Neural progenitor cell (in vitro differentiated cells): ENCODE measurements at places on chromosomes 11 and 22. TPM values are rescaled to one million over a fixed set of nuclear protein-coding genes. Genes with fewer than 3 reads are reported as not detected.

DNA sequence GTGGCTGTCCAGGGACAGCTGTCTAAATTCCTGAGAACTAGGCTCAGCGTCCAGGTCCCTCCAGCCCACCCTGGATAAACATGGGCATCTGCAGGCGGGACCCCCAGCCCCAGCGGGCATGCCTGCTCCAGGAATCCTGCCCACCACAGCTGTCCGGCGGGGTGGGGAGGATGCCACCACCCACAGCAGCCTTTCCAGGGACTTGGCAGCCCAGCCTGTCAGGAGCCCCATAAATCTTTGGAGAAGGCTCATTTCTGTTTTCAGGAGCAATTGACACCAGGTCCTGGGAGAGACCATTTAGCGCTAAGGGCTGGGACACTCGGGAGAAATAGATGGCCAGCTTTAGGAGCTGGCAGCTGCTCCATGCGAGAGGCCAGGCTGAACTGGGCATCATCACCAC is 358.9 kb downstream of the CADM1 start:
- no peak for DNase-seq

GRCh38 chr11:62370743-62371440 is 33.6 kb downstream of the ASRGL1 start:
- DNase-seq, result no peak

GRCh38 chr22:29456211-29456671 is 17.9 kb downstream of the RFPL1 start:
- DNase-seq, result peak; percentile 80

GRCh38 chr22:50523806-50524675 is 1.4 kb downstream of the SCO2 start:
- no peak for DNase-seq

GRCh38 chr11:8098879-8099278 is 17.9 kb downstream of the TUB start:
- no peak for DNase-seq

DNA sequence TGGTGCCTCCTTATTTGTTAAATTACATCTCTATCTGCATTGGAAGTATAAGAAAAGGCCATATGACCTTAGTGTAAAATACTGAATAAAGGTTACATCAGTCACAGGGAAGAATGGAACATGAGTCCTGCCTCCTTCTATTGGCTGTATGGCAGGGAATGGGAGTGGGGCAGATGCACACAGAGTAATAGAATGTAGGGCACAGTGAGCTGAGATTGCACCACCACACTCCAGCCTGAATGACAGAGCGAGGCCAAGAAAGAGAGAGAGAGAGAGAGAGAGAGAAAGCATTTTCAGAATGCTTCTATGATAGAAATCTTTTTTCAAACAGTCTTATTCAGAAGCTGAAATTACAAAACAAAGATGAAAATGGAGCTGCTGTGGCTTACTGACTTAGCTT is 58.8 kb downstream of the SLN start:
- no peak for DNase-seq

- no peak for DNase-seq
These were observed 19.1 kb downstream of the RFPL2 start for GRCh38 chr22:32185821-32186220.

DNA sequence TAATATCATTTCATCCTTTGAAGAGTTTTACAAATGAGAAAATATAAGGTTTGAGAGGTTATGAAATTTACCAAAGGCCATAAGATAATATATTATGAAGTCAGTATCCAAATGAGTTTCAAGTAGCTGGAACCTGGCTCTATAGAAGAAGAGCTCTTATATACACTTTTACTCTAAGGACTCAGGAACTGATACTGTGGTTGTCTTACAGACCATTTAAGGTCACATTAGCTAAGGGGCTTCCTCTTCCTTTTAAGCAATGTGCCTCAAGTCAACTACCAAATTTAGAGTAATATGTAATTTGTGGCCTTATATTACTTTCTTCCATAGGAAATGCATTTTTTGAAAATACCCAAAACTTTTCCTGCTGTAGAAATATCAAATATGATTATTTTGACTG is 369.3 kb downstream of the DLG2 start:
- DNase-seq, result no peak

GRCh38 chr22:17091851-17092250 is 7.1 kb downstream of the IL17RA start:
- no peak for DNase-seq

GRCh38 chr11:11141065-11141464 is 212.0 kb downstream of the CSNK2A3 start:
- DNase-seq, result no peak

DNA sequence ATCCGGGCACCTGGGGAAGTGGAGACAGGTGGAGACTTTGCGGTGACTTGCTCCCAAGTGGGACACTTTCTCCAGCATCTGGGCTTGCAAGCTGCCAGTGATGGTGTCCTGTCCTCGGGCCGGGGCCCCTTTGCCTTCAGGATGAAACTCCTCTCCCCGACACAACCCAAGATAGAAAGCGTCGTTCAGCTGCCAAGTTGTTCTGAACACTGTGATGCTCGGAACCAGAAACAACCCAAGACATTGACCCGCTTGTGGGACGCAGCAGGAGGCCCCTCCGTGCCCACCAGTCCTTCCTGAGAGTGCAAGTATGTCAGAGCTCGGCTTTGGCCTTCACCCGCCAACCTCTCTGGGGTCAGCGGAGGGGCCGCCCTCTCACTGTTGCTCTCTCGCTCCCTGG is 31.3 kb downstream of the LINC01488 start:
- no peak for DNase-seq

DNA sequence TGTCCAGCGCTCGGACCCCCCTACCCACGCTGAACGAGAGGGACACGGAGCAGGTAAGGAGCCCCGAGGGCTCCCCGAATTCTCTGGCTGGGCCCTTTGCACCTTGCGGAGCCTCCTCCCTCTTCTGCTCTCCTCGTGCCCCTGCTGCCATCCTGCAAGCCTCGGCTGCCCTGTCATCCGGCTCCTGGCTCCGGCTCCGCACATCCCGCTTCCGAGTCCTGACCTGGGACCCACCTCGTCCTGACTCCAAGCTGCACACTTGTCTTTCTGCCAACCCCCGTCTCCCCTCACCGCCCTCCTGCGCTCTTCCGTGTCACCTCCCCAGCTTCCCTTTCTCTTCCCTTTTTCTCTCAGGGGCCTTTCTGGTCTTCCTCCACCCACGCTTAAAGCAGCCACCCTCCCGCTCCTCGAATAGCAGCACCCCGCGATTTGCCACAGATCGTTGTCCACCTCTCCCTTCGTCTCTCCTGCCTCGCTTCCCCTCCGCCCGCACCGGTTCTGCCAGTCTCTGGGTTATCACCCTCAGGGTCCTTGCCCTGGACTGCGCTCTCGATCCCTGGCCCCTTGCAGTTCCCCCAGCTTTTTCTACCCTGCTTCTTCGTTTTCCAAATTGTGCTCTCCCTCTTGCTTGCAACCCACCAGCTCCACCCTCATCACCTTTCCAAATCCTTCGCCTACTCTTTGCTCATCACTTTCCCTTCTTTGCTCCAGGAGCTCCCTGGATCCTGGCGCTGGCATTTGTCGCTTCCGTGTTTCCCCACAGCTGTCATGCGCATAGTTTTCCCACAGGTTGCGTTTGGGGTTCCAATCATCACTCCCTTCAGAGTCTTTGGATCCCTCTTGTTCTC is 822 bp downstream of the MARK2 start:
- peak; percentile 50 for DNase-seq

- peak; percentile 66 for DNase-seq
These were observed 790 bp downstream of the RAB1B start for GRCh38 chr11:66268952-66269905.

- no peak for DNase-seq
These were observed 1.3 kb downstream of the GRIK4 start for GRCh38 chr11:120512739-120513435.

GRCh38 chr22:25545672-25546071 is 18.8 kb upstream of the GRK3 start:
- DNase-seq, result no peak

DNA sequence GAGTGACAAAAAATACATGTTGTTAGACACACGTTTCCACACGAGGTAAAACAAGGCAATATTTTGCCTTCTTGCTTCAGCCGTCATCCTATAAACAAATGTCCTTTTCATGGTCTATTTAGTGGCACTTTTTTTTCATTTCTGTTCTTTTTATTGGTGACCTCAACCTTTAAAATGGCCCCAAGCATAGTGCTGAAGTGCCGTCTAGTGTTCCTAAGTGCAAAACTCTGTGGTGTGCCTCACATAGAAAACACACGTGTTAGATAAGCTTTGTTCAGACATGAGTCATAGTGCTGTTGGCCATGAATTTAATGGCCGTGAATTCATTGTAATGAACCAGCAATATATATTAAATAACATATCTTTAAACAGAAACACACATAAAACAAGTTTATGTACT is 15.6 kb downstream of the OVCH2 start:
- DNase-seq, result peak; percentile 16

- DNase-seq, result no peak
These were observed 8.2 kb downstream of the ARHGEF12 start for GRCh38 chr11:120344302-120345004.

GRCh38 chr11:129291546-129291945 is 84.1 kb upstream of the BARX2 start:
- DNase-seq, result peak; percentile 64

Gene MMP7
- total RNA-seq, result not detected in 2 replicates

Gene TRIM48
- not detected in 2 replicates for total RNA-seq

Gene TPH1
- 0.24 and 0.25 TPM in 2 replicates for total RNA-seq

Gene DUSP8
- total RNA-seq, result 0.09 and 0.28 TPM in 2 replicates

Gene CCDC116
- total RNA-seq, result 0.15 TPM in 1 of 2 replicates, not detected in the other

Gene SCN4B
- total RNA-seq, result 3.6 and 7.1 TPM in 2 replicates

Gene NPAS4
- total RNA-seq, result 0.65 TPM in 1 of 2 replicates, not detected in the other
